Astrocyte of the spinal cord (primary cell): ENCODE measurements at places on chromosomes 11 and 22.

GRCh38 chr11:113690619-113691569 lies 15.2 kb downstream of the TMPRSS5 start:
- peak; percentile 73 for DNase-seq

DNA sequence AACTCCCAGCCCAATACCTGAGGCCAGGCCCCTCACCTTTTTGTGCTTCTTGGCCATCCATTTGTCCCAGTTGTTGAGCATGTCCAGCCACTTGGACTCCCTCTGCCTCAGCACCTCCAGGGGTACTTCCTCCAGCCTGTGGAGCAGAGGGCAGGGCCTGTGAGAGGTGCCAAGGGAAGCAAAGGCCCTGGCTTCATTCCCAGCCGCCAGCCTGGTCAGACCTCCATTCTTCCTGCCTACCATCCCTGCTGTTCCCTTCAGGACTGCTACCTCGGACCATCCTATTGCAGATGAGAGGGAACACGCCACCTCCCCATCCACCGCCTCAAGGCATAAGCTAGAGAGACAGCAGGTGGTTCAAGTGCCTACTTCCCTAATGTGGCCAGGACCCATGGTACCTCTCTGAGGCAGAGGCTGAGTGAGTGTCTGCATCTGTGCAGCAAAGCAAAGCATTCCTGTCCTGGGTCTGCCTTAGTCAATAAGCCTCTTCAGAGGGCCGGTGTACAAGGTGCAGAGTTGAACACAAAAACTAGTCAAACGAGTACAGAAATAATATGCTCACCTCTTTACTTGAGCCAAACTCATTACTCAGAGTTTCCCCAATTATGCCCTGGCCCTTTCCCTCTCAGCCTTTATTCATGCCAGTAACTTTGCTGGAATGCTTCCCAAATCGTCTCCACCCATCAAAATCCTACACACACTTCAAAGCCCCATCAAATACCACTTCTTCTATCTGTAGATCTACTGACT lies 15.4 kb upstream of the CASTOR1 start:
- no peak for DNase-seq

DNA sequence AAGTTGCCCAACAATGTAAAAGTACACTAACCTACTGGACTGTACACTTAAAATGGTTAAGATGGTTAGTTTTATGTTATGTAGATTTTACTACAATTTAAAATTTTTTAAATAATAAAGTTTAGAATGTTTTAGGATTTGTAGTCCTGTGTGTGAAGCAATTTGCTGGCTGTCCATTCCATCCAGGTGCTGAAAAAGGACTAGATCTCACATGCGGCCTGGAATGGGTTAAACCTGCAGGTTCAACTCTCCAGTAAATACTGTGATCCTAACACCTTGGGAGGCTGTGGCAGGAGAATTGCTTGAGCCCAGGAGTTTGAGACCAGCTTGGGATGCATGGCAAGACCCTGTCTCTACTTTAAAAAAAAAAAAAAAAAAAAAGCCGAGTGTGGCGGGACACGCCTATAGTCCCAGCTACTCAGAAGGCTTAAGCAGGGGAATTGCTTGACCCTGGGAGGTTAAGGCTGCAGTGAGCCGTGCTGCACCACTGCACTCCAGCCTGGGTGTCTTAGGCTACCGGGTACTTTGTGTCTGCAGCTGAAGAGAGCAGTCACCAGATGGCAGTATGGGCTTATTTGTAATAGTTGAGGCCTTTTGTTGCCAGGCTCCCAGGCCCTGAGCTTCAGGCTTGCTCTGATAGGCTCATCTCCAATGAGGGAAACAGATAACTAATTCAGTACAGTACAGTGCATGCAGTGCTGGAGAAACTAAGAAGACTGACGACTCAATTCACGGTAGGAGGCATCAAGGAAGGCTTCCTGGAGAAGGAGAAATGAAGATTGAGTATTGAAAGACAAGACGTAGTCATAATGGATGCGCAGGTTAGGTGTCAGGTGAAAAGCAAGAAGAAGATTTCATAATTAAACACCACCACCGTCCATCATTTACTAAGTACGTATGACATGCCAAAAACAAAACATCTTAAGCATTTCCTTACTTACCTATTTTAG lies 64.7 kb upstream of the ASPHD2 start:
- DNase-seq = peak; percentile 76

DNA sequence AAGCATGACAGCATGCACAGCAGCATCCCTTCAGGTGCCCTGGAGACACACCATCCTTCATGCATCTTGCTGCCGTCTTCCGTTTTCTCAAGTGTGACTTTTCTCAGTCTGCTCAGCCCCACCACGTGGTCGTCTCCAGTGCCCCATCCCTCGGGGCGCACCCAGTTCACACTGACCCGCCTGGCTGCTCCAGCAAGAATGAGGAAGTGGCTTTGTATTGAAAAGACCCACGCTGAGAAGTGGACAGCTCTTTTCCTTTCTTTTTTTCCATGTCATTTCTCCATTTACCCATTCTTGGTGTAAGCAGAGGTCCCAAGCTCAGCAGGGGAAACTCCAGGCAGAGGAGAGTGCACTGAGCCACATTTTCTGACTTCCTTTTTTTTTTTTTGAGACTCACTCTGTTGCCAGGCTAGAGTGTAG lies 14.5 kb downstream of the SERPINH1 start:
- peak; percentile 46 for DNase-seq

DNA sequence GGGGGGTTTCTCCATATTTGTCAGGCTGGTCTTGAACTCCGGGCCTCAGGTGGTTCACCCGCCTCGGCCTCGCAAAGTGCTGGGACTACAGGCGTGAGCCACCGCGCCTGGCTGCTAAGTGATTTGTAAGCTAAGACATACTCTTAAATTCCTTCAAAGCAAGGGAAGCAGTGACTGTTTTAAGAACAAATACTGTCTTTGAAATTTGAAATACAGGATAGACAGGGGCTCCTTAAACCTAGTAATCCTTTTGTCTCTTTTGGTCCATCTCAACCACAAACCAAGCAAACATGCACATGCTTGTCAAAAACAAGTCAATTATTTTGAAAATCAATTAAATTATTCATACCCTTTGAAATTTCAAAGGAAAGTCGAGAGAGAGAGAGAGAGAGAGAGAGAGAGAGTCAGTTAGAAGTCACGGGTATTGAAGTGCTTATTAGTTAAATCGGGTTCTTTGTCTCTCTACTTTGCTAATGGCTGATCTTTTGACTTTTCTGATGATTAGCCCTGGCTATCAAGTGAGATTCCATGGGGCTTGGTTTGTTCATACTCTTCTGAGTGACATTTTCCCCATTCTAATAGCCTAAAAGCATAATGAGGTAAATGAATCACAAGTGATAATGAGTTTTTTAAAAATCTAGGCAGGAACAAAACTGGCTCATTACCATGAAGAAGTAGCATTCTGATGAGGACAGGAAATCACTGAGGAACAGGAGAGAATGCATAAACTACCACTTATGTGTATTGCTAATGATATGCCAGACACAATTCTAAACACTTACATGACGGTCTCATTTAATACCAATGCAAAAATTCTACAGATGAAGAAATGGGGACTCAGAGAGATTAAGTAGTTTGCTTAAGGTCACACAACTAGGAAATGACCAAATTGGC lies 48.0 kb downstream of the MCHR1 start:
- DNase-seq = no peak

GRCh38 chr11:95964281-95964680 lies 40.4 kb upstream of the MTMR2 start:
- DNase-seq = no peak

DNA sequence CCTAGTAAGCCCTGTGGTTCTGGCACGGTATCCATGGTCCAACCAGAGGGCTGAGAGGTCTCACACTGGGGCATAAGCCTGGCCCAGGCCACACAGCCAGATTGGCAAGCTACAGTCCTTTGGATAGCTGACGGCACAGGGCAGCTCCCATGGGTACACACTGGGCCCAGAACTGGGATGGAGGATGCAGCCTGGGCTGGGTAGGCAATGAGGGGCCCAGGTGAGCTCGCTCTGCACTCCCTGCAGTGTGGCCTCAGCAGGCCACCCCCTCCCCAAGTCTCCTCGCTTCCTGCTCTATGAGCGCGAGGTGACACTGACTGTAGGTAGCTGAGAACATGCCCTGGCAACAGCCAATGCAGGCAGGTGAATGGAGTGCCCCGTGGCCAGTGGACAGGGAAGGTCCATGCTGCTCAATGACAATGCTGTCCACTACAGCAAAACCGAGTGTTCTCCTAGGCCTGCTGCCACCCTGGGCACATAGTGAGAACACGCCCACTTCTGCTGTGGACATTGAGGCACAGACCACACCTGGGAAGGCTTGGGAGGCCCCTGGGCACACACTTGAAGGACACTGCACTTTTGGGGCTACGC lies 3.8 kb downstream of the ARVCF start:
- DNase-seq = no peak

GRCh38 chr11:67651976-67652781 lies 1.6 kb upstream of the ACY3 start:
- DNase-seq = no peak

GRCh38 chr22:31681349-31682345 lies 19.6 kb upstream of the PISD start:
- DNase-seq = peak; percentile 76

- DNase-seq = no peak
These were observed 294.6 kb downstream of the BUD13 start for GRCh38 chr11:116478205-116478604.

DNA sequence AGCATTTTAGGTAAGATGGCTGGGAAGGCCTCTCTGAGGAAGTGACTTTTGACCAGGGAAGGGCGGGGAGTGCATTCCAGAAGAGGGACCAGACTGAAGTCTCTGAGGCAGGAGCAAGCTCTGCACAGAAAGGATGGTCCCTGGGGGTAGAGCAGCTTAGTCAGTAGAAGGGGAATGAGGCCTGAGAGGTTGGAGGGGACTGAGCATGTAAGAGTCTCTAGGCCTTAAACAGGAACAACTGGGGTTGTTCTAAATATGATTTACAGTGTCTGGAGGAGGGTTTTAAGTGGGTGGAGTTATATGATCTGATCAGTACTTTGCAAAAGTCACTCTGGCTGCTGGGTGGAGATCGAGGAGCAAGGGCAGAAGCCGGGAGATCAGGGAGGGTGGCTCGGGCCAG lies 31.7 kb upstream of the TEF start:
- DNase-seq = no peak

DNA sequence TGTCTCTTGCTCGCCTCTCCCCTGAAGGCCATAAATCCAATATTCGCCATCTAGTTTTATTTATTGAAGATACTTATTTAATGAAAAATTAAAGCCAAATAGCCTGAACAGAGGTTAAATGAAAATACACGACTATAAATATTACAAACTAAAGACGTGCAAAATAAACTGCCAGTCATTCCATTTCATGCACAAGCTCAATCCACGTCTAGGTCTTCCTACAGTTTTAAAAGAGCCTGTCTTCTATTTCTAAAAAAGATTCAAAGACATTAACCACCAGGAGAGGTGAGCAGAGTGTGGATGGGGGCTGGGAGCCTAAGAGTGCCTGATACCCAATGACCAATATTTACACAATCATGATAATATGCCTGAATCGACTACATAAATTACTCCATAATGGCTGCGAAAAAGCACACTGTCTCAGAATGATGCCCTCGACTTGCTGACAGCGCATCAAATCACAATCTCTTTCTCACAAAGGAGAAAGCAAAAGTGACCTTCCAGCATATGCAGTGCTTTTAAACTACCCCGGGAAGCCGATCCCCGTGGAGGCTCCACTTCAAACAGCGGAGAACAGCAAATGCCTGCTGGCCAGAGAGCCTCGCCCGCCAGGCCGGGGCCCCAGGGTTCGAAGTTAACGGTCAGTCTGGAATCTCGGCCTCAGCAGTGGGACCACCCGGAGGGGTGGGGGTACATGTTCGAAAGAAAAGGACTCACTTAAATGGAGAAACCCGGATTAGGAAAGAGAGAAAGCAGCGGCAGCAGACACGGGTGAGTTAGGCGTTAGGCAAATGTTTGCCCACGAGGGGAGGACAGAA lies 1.7 kb downstream of the FCHSD2 start:
- DNase-seq = peak; percentile 49

DNA sequence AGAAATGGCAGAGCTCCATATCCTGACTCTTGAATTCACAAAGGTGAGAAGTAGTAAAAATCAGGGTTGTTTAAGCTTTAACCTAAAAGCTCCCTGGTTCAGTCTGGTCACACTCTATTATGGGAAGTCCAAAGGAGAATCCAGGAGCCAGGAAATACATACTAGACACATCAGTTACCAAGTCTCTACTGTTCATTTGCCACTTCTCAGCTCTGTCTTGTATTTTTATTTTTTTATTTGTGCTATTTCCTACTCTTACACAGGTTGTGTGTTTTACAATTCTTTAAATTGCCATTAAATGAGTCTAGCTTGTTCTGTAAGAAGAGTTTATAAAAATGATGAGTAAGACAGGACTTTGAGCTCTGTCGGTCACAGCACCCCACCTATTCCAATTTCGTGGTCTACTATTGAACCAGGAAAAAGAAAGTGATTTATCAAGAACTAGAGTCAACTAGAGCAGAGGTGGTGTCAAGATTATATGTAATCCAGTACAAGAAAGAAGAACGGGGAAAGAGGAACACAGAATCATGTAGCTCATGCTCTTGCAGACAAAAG lies 9.7 kb downstream of the MS4A12 start:
- DNase-seq = no peak

- no peak for DNase-seq
These were observed 50.1 kb downstream of the SLC35F2 start for GRCh38 chr11:107808521-107808920.

DNA sequence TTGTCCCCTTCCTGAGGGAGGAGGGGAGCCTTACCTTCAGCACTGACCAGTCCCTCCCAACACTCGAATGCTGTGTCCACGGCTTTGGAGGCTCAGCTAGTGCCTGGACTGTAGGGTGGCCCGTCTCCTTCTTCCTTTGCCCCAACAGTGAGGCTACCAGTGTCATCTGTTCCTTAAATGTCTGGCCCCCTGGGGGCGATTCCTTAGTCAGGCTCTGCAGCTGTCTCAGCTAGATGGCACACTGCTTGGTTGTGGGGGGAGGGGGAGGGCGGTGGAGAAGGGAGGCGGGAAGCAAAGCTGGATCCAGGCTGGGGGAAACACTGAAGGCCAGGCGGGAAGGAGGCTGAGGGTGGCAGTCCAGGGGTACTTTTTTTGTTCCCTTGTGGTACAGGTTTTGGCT lies at the start of gene IGSF22:
IGSF22 (minus strand) TSS at position 149 of the 400 bp plus-strand sequence. CDS start 1,952 bp downstream, outside the sequence.
- no peak for DNase-seq

- peak; percentile 56 for DNase-seq
These were observed 1.4 kb upstream of the CPT1A start for GRCh38 chr11:68843052-68843561.

GRCh38 chr22:41308054-41308453 lies 6.7 kb downstream of the ZC3H7B start:
- DNase-seq = peak; percentile 68

DNA sequence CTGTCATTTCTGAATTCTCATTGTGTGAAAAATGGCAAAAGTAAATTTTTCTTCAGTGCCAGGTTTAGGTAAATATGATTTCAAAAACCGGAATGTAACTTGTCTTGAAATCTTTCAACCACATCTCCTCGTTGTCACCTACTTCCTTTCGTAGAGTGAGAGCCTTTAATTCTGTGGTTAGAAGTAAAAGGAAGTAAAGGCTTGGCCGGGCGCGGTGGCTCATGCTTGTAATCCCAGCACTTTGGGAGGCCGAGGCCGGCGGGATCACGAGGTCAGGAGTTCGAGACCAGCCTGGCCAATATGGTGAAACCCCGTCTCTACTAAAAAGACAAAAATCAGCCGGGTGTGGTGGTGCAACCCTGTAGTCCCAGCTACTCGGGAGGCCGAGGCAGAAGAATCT lies 29.8 kb downstream of the SGSM3 start:
- DNase-seq = no peak

- DNase-seq = no peak
These were observed 38.7 kb downstream of the BARX2 start for GRCh38 chr11:129414144-129414872.

GRCh38 chr11:32225571-32226285 lies 134.9 kb downstream of the RCN1 start:
- no peak for DNase-seq

- DNase-seq = no peak
These were observed 1457.7 kb downstream of the BRD1 start for GRCh38 chr22:48369789-48370507.
